ENCODE measurements at places on chromosomes 3 and 15.

DNA sequence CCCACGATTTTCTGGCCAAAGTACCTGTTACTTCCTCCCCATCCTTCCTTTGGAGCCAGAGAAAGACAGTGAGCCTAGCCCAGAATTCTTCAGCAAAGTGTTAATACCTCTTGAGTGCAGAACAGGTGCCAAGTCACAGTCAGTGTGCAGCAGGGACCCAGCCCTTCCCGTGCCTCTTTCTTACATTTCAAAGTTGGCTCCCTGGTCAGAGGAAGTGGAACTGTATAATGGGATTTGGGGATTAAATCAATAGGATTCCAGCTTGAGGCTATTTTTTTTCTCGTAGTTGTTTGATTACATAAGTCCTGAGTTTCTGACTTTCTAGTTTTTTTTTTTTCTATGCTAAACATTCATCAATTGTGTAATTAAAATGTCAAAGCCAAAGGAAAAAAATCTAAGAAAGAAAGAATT lies 52.6 kb upstream of the ABHD10 start:
- DNase-seq = no peak

DNA sequence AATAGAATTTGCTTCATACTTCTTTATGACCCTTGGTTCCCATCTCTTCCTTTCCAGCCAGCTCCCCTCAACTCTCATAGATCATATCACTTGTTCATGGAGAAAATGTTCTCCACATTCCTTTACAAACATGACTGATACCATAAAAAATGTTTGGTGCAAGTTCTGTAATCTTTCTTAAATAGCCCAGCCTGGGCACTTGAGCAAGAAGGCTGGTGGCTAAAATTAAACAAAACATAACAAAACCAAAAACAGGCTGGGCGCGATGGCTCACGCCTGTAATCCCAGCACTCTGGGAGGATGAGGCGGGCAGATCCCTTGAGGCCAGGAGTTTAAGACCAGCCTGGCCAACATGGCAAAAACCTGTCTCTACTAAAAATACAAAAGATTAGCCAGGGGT lies 8.9 kb upstream of the POLR2M start:
- DNase-seq = no peak

GRCh38 chr15:43420435-43420834 lies 49.5 kb downstream of the TUBGCP4 start:
- no peak for DNase-seq

DNA sequence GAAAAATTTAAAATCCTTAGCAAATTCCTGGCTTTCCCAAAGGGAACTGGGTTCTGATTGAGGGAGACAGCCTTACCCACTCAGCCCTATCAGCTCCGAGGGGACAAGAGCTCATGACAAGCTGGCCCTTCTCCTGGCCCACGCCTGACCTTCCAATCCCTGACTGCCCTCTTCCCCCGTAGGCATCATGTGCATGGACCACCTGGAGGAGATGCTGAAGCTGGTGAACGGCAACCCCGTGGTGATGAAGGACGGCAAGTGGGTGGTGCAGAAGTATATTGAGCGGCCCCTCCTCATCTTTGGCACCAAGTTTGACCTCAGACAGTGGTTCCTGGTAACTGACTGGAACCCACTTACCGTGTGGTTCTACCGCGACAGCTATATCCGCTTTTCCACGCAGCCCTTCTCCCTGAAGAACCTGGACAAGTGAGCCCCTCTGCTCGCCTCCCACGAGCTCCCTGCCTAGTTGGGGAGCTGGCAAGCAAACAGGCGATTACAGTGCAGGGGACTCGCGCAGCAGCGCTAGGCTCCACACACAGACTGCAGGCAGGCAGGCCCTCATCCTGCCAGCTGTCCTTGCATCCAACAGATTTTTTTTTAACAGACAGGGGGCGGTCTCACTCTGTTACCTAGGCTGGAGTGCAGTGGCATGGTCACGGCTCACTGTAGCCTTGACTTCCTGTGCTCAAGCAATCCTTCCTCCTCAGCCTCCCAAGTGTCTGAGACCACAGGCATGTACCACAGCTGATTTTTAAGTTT lies 16.8 kb downstream of the RPUSD3 start:
- DNase-seq = peak; percentile 15

GRCh38 chr3:132679911-132680310 lies 19.8 kb downstream of the UBA5 start:
- DNase-seq = no peak

- peak; percentile 31 for DNase-seq
Measured at GRCh38 chr3:114445233-114445632, 151.4 kb downstream of the TIGIT start.

DNA sequence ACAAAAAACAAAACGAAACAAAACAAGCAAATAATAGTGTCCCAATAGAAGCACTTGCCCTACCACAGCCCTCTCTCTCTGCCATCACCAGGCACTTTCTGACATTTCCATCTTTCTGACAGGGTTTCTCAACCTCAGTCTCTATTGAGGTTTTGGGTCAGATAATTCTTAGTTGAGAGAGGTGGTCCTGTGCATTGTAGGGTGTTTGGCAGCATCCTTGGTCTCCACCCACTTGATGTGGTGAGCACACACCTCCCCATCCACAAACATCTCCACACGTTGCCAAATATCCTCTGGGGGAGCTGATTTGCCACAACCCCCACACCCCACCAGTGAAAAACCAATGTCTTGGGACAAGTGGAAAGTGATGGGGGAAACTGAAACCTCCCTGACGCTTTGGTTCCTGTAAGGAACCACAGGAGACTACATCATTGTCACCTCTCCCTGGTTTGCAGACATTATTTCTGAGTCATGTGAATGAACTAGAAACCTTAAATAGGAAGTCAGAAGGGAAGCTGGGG lies 733.7 kb upstream of the CFAP20DC start:
- DNase-seq = no peak

- no peak for DNase-seq
Measured at GRCh38 chr3:18208856-18209255, 216.3 kb downstream of the SATB1 start.

DNA sequence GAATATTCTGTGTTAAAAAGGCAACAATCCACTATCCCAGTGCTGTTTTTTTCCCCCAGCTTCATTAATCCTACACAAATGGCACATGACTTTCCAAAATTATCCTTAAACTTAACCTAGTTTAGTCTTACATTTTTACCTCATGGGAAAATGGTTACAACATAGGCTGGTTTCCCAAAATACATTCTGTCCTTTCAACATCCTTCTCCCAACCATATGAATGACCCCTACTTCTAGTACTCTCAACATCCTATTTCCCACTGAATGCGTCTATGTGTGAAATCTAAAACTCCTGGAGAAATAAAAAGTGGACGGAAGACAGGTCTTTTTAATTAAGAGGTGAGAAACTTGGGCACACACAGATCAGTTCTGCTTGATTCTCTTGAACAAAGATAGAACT lies 33.3 kb downstream of the ATOSA start:
- no peak for DNase-seq

Data from astrocyte of the hippocampus (primary cell).